NCI-H748 treated with DMSO at 0.1 percent for 48 hours (cell line): ENCODE measurements at places on chromosomes 2 and 18.

GRCh38 chr2:122078451-122078850 is 323.0 kb downstream of the TSN start:
- no peak for DNase-seq

- peak; percentile 29 for DNase-seq
Measured at GRCh38 chr18:69330385-69331005, 70.2 kb upstream of the DOK6 start.

- no peak for DNase-seq
Measured at GRCh38 chr2:210267698-210268097, 42.5 kb upstream of the ACADL start.

- peak; percentile 20 for DNase-seq
Measured at GRCh38 chr18:35610089-35610488, 28.5 kb downstream of the GALNT1 start.

DNA sequence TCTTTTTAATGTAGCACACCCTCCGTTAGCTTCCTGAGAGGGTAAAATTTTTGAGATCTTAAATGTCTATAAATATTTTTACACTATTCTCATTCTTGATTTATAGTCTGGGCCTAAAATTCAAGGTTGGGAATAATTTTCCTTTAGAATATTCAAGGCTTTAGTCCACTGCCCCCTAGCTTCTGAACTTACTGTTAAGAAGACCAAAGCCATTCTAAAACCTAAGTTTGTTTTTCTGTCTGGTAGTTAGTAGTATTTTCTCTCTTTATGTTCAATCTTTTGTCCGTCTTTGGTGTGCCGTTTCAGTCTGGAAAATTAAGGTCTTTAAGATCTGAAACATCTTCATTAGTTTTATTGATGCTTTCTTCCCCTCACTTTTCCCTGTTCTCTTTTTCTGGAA is 14.5 kb downstream of the OSBPL6 start:
- no peak for DNase-seq

DNA sequence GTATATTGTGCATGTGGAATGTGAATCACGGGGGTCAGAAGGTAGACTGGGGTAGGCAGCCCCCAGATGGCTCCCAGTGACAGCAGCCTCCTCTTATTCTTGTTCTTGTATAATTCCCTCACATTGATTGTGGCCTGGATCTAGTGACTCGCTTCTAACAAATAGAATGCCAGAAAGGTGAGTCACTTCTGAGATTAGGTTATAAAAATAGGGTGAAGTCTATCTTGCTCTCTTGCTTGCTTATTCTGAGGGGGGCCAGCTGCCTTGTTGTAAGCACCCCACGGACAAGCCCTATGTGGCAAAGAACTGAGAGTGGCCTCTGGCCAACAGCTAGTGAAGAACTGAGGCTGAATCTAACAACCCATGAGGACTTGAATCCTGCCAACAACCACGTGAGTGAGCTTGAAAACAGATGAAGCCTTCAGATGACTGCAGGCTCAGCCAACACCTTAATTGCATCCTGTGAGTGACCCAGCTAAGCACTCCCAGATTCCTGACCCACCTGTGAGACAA is 15.6 kb upstream of the RMND5A start:
- DNase-seq, result no peak

DNA sequence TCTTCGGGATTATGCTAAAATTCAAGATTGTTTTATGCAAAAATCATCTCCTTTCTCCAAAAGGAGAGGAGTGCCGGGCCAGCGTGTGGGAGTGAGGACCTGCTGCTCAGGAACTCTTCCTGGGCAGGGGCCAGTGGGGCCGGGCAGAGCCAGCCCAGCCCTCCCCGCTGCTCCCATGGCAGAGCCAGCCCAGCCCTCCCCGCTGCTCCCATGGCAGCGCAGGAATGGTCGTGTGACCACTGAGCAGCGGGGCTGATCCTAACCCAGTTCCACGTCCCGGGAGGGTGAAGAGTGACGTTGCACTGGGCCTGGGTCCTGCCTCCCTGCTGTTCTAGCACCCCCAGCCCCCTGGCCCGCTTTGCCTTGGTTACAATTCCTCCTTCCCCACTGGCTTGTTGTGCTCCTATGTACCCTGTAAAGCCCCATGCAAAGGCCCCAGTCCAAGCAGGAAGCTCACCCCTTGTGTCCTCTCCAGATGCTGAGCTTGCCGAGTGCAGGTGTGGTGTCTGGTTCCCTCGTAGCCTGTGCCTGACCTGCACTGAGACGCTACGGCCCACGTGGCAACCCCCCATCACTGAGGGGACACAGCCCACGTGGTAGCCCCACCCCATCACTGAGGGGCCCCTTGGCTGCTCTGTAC is 11.4 kb upstream of the NEU4 start:
- DNase-seq, result no peak

DNA sequence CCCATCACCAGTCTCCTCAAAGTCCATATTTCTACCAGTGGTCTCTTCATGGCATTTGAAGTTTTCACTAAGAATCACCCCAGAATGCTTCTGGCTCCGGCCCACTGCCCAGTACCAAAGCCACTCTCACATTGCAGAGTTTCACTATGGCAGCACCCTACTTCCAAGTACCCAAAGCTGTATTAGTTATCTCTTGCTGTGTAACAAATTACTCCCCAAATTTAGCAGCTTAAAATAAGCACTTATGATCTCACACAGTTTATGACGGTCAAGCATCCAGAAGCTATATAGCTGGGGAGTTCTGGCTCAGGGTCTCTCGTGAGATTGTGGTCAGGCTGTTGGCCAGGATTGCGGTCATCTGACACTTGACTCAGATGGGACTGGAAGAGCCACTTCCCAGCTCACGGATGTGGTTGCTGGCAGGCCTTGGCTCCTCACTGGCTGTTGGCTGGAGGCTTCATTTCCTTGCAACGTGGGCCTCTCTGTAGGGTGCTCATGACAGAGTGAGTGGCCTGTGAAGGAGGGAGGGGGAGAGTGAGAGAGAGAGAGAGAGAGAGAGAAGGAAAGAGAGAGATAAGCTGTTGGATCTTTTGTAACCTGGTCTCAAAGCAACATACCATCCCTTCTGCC is 189.5 kb downstream of the CTIF start:
- no peak for DNase-seq

DNA sequence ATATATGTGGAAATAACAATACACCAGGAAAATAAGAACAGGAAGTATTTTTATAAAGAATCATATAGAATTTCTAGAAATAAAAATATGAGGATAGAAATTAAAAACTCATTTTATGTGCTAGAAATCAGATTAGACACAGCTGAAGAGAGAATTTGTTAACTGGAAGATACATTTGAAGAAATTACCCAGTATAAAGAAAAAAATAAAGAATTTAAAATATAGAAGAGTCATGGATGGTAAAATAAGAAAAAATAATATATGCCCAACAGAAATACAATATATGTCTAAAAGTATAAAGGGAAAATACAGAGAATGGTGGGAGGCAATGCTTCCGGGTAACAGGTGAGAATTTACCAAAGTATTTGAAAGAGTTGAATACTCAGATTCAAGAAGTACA is 539.9 kb downstream of the NR4A2 start:
- no peak for DNase-seq

- no peak for DNase-seq
Measured at GRCh38 chr2:229104974-229105387, 166.1 kb downstream of the PID1 start.

DNA sequence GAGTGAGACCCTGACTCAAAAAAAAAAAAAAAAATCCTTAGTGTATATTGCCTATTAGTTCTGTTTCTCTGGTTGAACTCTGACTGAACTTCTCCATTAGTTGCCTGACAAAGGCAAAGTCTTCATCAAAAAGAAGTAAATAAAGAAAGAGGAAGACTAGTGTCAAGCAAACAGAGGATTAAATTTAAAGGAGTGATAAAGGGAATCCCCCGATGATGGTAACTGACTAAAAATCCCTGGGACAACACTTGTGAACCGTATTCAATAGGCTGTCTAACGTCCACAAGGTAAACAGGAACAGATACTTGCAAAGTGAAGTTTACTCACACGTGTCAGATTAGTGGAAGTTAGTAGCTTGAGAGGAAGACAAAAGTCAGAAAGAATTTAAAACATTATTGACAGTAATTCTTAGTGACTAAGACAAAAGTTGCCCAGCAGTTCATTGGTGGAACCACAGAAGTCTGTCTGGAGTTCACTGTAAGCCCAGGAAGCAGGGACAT is 26.2 kb upstream of the SPOPL start:
- no peak for DNase-seq

DNA sequence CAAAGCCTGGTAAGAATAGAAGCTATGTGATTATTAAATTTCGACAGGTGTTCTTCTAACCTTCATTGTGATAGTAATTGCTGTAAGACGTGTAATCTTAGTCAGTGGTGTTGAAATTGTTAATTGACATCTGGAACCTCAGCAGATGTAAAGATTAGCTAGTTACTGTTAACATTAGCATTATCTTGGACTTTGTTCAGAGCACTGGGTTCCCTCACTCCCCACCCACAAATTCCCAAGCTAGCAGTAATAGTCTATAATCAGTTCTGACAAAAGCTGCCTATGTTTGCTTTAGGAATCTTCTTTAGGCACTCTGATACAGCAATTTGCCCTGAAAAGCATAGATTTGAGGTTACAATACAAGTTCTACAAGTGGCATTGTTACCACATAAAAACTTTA is 233.7 kb downstream of the EN1 start:
- no peak for DNase-seq

- DNase-seq, result no peak
Measured at GRCh38 chr2:47558768-47559684, 156.1 kb downstream of the MSH2 start.

DNA sequence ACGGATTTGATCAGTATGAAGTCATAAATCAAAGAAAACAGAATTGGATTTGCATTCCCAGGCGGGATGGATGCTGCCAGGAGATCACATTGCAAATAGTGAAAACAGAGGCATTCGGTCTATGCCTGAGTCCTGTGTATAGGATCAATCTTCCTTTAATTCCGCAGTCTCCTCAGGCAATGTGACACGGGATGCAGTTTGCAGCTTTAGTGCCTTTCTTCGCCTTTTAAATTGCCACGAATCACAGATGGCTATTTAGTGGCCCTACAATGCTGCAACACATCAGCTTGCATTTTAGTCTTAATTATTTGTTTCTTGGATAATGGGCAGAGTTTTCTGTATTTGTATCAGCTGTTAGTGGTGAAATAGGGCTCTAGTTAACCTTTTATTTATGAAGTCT is 6.8 kb downstream of the ADCYAP1 start:
- no peak for DNase-seq

DNA sequence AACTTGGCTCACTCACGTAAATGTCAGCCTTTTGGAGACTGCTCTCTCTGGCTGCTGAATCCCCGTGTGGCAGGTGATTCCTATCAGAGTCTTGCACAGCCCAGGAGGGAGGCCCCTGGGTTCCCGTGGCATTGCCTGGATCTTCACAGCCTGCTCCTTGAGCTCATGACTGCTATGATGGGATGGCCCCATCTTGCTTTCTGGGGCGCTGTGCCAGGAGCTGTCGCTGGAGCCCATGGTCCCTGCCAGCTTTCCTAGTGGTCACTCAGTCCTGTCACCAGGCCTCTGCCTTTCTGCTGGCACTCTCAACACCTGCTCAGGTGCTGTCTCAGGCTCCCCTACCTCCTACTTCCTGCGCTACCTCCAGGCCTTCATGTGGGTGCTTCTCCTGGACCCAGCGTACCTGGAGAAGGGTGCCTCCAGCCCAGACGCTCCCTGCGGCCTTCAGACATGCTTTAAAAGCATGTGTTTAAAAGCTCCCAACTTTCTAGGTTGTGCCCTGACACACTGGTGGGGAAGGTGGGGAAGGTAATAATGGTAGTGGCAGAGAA is 110.1 kb downstream of the MCFD2 start:
- DNase-seq, result no peak

DNA sequence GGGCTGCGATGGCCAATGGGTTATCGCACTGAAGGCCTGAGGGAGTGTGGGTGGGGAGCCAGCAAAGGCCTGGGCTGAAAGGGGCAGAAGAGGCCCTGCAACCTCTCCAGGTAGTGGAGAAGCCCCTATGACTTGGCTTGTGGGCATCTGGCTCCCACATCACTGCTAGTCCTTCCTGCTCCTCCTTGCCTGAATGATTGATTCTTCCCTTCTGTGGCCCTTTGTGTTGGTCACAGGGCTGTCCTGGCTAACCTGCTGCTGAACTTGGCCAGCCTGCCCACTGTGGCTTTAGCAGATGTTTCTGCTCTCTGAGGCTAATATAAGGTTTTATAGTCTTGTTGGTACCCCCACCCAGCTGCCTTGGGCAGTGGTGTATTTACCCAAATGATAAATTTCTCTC is 136.2 kb upstream of the ALPP start:
- no peak for DNase-seq

- no peak for DNase-seq
Measured at GRCh38 chr2:162344617-162344950, 652 bp downstream of the GCA start.

- no peak for DNase-seq
Measured at GRCh38 chr2:46173636-46174250, 123.5 kb upstream of the EPAS1 start.

DNA sequence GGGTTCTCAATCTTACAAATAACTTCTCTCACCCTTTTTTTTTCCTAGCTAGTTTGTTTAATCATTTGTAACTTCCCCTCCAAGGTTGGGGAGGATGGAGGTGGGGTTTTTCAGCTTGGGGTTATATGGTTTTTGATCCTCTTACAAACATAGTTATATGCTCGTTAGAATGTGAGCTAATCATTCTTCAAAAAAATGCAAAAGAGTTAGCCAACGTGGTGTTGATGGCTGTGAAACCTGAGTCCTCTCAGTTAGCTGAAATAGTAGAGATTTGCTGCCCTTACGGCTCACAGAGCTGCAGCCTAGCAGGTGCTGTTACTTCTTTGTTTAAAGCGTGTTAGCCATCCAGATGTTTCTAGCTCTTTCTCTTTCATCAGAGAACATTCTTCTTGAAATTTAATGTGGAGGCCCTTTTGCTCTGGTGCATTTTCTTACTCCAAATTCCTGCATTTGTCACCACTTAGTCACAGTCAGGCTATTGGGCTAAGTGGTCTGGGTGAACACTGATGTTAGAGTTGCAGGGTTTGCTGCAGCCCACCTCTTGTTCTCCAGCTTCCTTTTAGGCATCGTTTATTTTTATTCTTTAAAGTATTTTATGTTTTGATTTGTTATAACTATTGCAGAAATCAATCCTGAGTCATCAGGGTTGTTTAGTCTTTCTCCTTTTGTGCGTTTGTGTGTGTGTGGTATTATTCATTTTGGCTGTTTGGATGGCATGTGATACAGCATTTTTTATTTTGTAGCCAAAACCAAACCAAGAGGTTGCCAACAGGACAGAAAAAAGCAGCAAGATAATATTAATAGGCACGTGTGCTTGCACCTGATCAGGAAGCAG is 41.1 kb downstream of the LIMS1 start:
- DNase-seq, result no peak

DNA sequence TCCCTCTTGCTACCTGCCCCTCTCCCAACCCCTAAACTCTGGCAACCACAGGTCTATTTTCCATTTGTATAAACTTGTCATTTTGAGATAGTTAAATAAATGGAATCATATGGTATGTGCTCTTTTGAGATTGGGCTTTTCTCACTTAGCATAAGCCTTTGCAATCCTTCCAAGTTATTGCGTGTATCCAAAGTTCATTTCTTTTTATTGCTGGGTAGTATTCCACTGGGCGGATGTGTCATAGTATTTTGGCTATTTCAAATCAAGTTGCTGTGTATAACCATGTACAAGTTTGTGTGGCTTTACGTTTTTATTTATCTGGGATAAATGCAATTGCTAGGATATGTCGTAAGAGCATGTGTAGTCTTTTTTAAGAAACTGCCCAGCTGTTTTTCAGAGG is 55.5 kb upstream of the CUL3 start:
- no peak for DNase-seq
